ENCODE measurements at places on chromosomes 3 and 15. TPM values are rescaled to one million over a fixed set of nuclear protein-coding genes. Genes with fewer than 3 reads are reported as not detected.

Gene ACOX2
- 26.5 TPM for total RNA-seq

Gene DIPK2A
- total RNA-seq, result 58.2 TPM

Gene MCF2L2
- not detected for total RNA-seq

Gene COL6A5
- total RNA-seq, result not detected

Gene OXTR
- 0.15 TPM for total RNA-seq

Gene GOLGA8G
- total RNA-seq, result not detected

Gene XCR1
- total RNA-seq, result not detected

Gene FSD2
- total RNA-seq, result not detected

Gene PLSCR5
- total RNA-seq, result not detected

Gene LRRC2
- under 0.01 TPM for total RNA-seq

Gene NR1I2
- not detected for total RNA-seq

Gene ARNT2
- 4.7 TPM for total RNA-seq

Gene TMEM212
- total RNA-seq, result not detected

Gene CYP19A1
- 5.1 TPM for total RNA-seq

Gene GOLGA8K
- total RNA-seq, result 0.44 TPM

Gene CKMT1A
- not detected for total RNA-seq

Gene MUC13
- not detected for total RNA-seq

Gene NDUFAF3
- total RNA-seq, result 109 TPM

Gene FBLN2
- 195 TPM for total RNA-seq

Gene TRIM71
- total RNA-seq, result not detected

Gene VEPH1
- total RNA-seq, result 91.0 TPM

Gene SMCO1
- total RNA-seq, result not detected

Gene SCG5
- total RNA-seq, result 15.3 TPM

Gene STARD9
- 13.7 TPM for total RNA-seq

Gene ZBTB11
- 23.0 TPM for total RNA-seq

Gene KBTBD12
- not detected for total RNA-seq

Gene CISH
- 0.73 TPM for total RNA-seq

Gene CGNL1
- 0.29 TPM for total RNA-seq

Gene SENP8
- total RNA-seq, result 3.3 TPM

Gene SLC51B
- 1.5 TPM for total RNA-seq

Gene CADPS
- 3.8 TPM for total RNA-seq

Gene SLC15A2
- 0.50 TPM for total RNA-seq

Gene CCR1
- 7.6 TPM for total RNA-seq

Gene PLIN1
- 0.50 TPM for total RNA-seq

Gene PPARG
- 45.4 TPM for total RNA-seq

Gene SH3GL3
- total RNA-seq, result 0.29 TPM

Gene CPNE9
- total RNA-seq, result not detected

Gene LYSMD4
- total RNA-seq, result 14.8 TPM

Gene PTPRG
- total RNA-seq, result 58.2 TPM

All from smooth muscle cell of trachea (primary cell).